ENCODE measurements at places on chromosomes 4 and X. TPM values are rescaled to one million over a fixed set of nuclear protein-coding genes. Genes with fewer than 3 reads are reported as not detected.

DNA sequence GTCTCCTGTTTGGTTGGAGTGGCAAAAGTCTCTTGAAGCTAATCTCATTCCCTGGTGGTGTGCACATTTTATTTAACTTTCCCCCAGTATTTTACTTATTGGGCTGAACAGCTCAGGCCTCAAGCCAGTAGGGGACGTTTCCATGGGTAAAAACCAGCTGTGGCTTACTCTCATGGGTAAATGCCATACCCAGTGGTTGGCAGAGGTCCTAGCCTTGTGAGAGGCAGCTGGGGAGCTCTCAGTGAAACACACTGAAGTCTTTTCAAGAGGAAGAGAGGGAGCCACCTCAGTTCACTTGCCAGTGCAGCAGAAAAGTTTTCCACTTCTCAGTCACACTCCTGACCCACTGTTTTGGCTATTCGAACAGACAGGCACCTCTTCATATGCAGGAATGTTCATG is 1964.2 kb downstream of the ARAP2 start:
- no peaks in the 10 kb centered on the region for H3K4me1 ChIP-seq
- no peaks in the 10 kb centered on the region for H3K36me3 ChIP-seq
- no peak for DNase-seq

The SPOCK3 gene
- total RNA-seq, result not detected

The F8 gene
- total RNA-seq, result 31.3 TPM

- H3K36me3 ChIP-seq, result no peaks in the 10 kb centered on the region
- no peak for DNase-seq
- H3K27ac ChIP-seq, result no peak overlapping the region
- no peak overlapping the region for H3K4me3 ChIP-seq
These were observed 74.1 kb downstream of the DOCK11 start for GRCh38 chrX:118569676-118570075.

The AKAP14 gene
- not detected for total RNA-seq

- H3K27ac ChIP-seq, result no peak overlapping the region
- no peak overlapping the region for H3K4me3 ChIP-seq
- H3K36me3 ChIP-seq, result no peaks in the 10 kb centered on the region
- no peak for DNase-seq
- no peaks in the 10 kb centered on the region for H3K4me1 ChIP-seq
- no peaks in the 10 kb centered on the region for H3K27me3 ChIP-seq
These were observed 221.9 kb downstream of the BMPR1B start for GRCh38 chr4:94979621-94980020.

The TMEM271 gene
- total RNA-seq, result 0.40 TPM

- no peak for DNase-seq
- H3K27ac ChIP-seq, result no peak overlapping the region
- H3K27me3 ChIP-seq, result no peaks in the 10 kb centered on the region
These were observed 23.3 kb upstream of the COQ2 start for GRCh38 chr4:83307920-83308319.

GRCh38 chrX:40504801-40505605 is 75.8 kb upstream of the ATP6AP2 start:
- no peaks in the 10 kb centered on the region for H3K4me1 ChIP-seq
- no peak overlapping the region for H3K4me3 ChIP-seq
- H3K27me3 ChIP-seq, result peaks cover 9% of the 10 kb centered on the region
- no peak overlapping the region for H3K27ac ChIP-seq
- no peaks in the 10 kb centered on the region for H3K36me3 ChIP-seq
- no peak for DNase-seq

- H3K27ac ChIP-seq, result no peak overlapping the region
- no peaks in the 10 kb centered on the region for H3K36me3 ChIP-seq
- H3K4me3 ChIP-seq, result no peak overlapping the region
These were observed 56.4 kb downstream of the RWDD4 start for GRCh38 chr4:183602557-183603027.

The LRP2BP gene
- total RNA-seq, result 1.5 TPM

- no peaks in the 10 kb centered on the region for H3K36me3 ChIP-seq
- H3K4me1 ChIP-seq, result no peaks in the 10 kb centered on the region
- no peak for DNase-seq
These were observed 57.8 kb downstream of the RAP1GDS1 start for GRCh38 chr4:98319021-98319420.

The ETDB gene
- not detected for total RNA-seq

DNA sequence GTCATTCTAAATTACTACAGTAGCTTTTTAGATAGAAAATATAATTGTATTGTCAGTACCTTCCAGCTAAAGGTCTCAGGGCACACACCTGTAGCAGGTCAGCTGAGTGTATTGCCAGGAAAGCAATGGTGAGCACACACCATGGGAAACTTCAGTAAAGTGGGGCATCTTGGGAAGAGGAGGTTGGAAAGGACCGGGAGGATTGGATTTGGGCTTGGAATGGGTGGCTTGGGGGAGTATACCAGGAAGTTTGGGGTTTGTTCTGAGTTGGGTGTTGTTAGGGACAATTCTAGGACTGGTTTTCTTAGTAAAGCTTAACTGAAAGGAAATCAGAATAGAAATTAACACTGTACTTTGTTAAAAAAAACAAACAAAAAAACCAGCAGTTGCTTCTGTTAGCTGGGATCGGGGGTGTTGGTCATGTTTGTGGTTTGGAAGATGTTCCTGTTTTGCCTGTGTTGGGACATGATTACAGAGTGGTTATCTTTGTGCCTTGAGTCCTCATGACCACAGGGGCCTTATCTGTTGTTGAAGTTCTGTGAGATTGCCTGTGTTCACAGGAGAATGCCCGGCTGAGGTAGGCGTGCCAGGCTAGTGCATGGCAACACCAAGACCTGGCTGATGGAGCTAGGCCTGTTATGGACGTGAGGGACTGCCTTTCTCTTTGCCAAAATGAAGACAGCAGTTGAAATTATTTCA is 35.1 kb downstream of the PRIMPOL start:
- H3K4me3 ChIP-seq, result no peak overlapping the region
- DNase-seq, result no peak

DNA sequence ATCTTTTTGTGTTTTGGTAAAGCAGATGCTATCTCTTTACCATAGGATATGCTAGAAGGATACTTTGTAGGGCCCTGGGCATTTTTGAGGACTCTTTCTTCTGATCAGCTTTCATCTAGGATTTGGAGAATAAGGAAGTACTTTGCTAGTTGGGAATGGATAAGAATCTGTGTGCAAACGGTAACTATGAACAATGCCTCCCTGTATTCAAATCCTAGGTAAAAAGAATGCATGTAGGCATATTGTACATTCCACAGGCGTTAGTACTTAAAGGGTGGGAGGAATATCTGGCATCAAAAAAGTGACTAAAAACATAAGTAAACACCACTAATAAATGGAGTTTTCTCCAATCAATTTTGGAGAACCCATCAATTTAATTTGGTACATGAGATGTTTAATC is 59.7 kb downstream of the SH3BGRL start:
- H3K27ac ChIP-seq, result no peak overlapping the region
- H3K27me3 ChIP-seq, result no peaks in the 10 kb centered on the region
- H3K4me1 ChIP-seq, result no peaks in the 10 kb centered on the region
- no peak for DNase-seq
- no peaks in the 10 kb centered on the region for H3K36me3 ChIP-seq
- H3K4me3 ChIP-seq, result no peak overlapping the region

DNA sequence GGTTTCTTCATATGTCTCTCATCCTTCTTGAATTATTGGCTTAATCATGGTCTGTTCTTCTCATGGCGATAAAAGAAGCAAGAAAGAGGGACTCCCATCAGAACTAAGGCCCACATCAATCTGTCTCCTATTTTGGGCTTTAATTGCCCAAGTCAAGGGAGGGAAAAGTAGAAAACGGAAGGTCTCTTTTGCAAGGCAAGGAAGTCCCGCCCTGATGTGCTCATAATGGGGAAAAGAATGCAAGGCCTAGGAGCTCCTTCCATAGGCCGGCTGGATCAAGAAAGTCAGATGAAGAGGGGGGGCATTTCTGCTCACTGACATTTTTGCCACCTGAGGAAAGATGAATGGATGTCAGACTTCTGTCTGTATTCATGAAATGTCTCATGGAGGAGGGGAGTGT is 127.7 kb upstream of the RPS6KA3 start:
- no peak overlapping the region for H3K4me3 ChIP-seq
- H3K27me3 ChIP-seq, result peaks cover 25% of the 10 kb centered on the region
- no peaks in the 10 kb centered on the region for H3K36me3 ChIP-seq
- no peak overlapping the region for H3K27ac ChIP-seq
- DNase-seq, result no peak

The SPATA4 gene
- 0.57 TPM for total RNA-seq

GRCh38 chr4:58219179-58219578 is 1109.0 kb upstream of the IGFBP7 start:
- no peaks in the 10 kb centered on the region for H3K4me1 ChIP-seq
- no peaks in the 10 kb centered on the region for H3K27me3 ChIP-seq
- H3K27ac ChIP-seq, result no peak overlapping the region

DNA sequence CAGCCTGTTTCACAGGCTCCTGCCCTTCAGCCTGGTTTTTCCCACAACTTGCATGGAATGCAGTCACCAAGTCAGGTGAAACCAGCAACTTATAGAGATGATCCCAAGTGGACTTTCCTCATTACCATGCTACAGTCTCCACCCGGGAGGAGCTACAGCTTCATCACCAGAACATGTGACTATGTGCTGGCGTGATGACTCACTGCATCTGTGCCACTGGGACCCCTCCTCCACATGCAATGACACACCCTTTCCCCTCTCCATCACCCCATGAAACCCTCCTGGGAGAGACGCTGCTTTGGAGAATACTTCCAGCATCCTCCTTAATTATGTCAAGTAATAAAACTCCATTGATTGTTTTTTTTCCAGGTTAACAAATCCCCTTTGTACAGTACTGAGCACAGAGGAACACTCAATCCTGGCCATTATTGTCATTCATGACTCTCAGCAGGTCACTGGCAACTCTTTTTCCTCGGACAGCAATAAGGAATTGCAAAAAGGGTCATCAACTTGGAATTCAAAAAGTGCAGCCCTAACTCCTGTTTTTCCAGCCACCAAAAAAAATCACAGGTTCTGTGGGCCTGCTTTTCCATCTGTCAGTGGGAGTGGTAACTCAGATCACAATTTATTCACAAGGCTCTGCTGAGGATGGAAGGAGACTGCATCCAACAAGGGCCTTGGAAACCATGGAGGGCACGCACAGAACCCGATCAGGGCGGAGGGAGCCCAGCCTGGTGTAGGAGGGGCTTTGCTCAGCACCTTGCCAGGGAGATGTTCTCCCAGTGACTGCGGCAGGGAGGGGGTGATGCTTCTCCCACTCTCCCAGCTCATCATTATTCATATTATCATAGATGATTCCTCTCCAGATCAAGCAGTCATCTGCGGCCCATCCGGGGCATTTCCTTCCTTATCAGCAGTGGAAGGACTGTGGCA is 17.4 kb downstream of the QDPR start:
- H3K36me3 ChIP-seq, result no peaks in the 10 kb centered on the region
- peak overlapping the region; percentile 26 for H3K27ac ChIP-seq
- no peaks in the 10 kb centered on the region for H3K27me3 ChIP-seq
- H3K4me1 ChIP-seq, result peaks cover 7% of the 10 kb centered on the region
- no peak overlapping the region for H3K4me3 ChIP-seq

DNA sequence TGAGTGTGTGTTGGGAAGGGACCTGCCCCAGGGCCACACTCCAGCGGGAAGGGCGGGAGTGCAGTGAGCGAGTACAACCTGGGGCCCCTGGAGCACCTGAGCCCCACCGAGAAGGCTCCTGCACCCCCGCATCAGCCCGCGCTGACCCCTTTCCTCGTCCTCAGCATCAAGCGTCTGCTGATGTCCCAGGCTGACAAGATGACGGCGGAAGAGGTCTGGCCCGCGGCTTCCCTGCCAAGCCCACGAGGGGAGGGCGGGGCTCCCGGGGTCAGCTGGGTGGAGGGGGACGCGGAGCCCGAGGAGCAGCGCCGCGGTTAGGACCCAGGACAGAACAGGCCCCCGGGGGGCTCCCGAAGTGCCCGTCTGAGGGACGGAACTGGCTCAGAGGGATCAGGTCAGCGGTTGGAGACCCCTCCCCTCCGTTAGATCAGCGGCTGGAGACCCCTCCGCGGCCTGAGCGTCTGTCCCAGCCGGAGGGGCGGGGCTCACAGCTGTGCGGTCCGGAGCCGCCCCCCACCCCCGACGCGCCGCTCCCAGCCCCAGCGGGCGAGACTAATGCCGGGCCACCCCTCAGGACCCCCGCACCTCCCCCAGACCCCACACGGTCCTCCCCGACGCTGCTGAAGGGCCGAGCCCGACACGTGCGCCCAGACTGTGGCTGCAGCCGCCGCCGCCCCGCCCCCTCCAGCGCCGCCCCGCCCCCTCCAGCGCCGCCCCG is 6.7 kb downstream of the MYL5 start:
- H3K36me3 ChIP-seq, result no peaks in the 10 kb centered on the region
- peak; percentile 79 for DNase-seq
- H3K4me1 ChIP-seq, result peaks cover 20% of the 10 kb centered on the region

DNA sequence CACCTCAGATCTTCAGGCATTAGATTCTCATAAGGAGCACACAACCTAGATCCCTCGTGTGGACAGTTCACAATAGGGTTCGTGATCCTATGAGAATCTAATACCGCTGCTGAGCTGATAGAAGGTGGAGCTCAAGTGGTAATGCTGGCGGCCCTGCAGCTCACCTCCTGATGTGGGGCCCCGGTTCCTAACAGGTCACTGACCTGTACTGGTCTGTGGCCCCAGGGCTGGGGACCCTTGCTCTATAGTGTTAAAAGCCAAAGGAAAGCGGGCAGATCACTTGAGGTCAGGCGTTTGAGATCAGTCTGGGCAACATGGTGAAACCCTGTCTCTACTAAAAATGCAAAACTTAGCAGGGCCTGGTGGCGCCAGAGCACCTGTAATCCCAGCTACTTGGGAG is 1047.0 kb upstream of the FTHL17 start:
- no peak overlapping the region for H3K27ac ChIP-seq
- DNase-seq, result no peak
- H3K4me3 ChIP-seq, result no peak overlapping the region
- H3K4me1 ChIP-seq, result no peaks in the 10 kb centered on the region
- peaks cover 2% of the 10 kb centered on the region for H3K27me3 ChIP-seq
- no peaks in the 10 kb centered on the region for H3K36me3 ChIP-seq

DNA sequence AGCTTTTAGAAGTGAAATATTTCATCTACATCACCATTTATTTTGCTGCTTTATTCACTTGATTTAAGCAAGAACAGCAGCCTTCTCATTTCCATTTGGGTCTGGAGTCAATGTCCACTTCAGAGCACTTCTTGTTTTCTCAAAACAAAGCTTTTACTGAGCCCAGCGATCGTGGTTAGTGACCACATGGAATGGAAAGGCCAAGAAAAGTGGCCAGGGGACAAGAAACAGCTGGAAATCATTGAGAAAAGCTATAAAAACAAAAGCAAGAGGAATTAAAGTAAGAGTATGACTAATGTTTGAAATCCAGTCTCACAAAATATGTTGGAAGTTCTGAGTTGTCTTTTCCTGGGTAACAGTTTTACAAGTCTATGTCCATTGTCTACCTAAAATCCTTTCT is 328.4 kb upstream of the INTU start:
- H3K4me1 ChIP-seq, result no peaks in the 10 kb centered on the region
- H3K4me3 ChIP-seq, result no peak overlapping the region
- no peak for DNase-seq
- H3K36me3 ChIP-seq, result no peaks in the 10 kb centered on the region
- no peaks in the 10 kb centered on the region for H3K27me3 ChIP-seq

GRCh38 chr4:8320386-8320750 is 50.8 kb downstream of the HTRA3 start:
- peaks cover 18% of the 10 kb centered on the region for H3K4me1 ChIP-seq
- peak overlapping the region; percentile 60 for H3K27ac ChIP-seq
- no peaks in the 10 kb centered on the region for H3K36me3 ChIP-seq
- H3K27me3 ChIP-seq, result no peaks in the 10 kb centered on the region

Data from adrenal gland (tissue), 19 donors.